GM10248 (cell line): ENCODE measurements at places on chromosomes 7 and 10.
A peak's percentile ranks its signal among the peaks of the same experiment; 100 is the strongest.

DNA sequence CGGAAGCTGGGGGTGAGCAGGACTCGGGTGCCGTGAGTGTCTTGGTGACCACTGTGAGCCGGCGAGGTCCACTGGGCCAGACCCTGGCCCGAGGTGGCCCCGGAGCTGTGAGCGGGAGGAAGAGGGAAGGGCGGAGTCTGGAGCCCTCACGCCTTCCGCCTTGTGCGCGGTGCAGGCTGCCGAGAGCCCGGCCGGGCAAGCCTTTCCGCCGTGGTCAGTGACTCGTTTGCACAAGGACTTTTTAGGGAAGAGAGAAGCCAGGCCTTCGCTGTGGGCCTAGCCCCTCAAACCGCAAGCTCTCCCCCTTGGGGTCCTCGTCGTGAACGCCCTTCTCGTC lies 40.9 kb upstream of the ZNF32 start:
- peak; percentile 68 for DNase-seq

DNA sequence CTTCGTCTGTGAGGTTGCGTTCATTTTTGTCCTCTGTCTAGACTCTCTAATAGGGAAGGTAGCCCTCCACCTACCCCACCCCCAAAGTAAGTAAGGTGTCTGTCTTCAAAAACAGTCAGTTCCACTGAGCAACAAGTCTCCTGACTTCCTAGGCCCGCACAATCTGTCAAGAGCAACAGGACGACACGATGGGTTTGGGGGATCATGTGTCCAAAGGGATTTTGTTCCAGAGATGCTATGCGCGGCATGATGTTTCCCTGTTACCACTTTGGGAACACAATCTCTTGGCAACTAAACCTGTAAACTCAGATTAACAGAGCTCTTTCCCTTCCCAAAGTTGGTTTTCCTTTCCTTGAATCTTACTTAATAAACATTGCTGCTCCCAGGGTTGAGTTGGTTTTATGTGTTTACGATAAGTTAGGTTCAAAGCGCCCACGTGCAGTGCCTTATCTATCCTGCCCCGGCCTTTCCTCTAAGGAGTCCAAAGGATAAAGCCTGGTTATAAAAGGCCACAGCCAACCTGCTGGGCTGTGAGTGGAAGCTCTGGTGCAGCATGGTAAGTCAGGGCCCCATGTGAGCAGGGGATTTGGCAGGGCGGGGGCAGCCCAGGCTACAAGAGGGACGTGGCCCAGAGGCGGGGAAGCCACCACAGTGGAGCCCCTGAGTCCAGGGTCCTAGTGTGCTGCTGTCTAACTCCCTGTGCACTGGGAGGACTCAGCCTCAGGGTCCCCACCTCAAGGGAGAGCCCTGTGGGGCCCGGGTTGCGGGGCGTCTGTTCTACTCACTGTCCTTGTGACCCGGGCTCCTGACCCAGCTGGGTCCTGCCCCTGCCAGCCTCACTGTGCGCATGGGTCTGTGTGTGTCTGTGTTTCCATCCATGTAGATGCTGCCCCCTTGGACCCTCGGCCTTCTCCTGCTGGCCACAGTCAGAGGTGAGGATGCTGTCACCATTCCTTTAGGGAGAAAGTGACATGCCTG lies at the start of gene PNLIPRP2:
Gene PNLIPRP2, plus strand, starts transcription at position 531 of the 978 bp plus-strand sequence.
- DNase-seq = no peak

GRCh38 chr7:20403331-20403730 lies 72.6 kb downstream of the ITGB8 start:
- DNase-seq = no peak

DNA sequence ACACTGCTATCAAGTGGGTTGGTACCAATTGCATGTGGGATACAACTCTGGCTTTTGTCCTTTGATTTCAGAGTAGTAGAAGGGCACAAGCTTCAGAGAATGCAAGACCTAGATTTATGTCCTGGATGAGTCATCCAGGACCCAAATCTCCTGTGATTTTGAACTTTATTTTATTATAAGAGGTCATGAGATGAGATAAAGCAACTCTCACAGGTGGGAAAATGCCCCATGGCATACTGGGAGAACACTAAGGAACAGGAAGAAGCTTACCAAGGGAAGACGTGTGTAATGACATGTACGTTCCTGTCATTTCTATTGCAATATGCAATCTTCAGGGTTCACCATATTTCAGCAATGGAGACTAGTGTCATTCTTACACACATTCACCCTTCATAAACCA lies 966 bp downstream of the MALRD1 start:
- no peak for DNase-seq

- no peak for DNase-seq
These were observed 25.6 kb downstream of the CDK14 start for GRCh38 chr7:90621747-90622140.

DNA sequence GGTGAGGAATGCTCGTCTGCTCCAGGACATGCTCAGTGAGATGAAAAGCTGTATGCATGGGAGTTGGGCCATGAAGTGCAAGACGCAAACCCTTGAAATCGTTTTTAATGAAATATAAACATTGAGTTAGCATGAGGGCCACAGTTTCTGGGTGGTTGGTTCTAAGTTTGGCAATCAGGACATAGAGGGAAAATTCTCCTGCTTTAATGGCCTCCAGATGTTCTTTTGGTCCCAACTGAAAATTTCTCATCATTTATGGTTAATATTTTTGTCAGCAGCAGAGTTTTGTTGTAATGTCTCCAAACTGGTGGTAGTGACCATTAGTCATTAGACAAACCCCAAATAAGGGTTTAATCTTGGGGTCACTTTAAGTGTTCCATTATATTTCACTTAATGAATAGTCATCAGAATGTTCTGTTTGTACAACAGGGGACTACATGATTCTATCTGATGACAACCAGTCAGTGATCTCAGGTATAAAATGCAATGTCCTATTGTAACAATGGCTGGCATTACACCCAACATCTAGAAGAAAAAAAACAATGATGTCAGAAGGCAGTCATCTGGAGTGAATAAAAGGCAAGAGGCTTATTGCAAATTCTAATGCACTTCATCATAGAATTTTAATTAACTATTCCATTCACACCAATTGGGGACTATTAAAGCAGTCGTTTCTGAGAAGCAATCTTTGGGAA lies 197.4 kb downstream of the JCAD start:
- DNase-seq = no peak

DNA sequence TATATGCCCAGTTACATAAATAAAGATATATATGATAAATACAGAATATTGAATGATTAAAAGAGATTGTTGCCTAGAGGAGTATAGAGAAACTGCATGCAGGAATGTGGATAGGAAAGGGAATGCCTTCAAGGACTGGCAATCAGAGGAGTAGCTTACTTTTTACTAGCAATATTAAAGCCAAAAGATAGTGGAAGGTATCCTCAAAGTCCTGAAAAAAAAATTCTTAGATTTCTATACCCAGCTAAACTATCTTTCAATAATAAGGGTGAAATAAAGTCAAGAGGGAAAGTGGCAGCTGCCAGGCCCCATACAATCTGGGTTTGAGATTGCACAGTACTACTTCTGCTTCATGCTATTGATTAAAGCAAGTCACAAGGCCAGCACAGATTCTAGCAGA lies 733.2 kb downstream of the GATA3 start:
- DNase-seq = no peak

GRCh38 chr7:149813254-149814035 lies 24.7 kb upstream of the ZNF862 start:
- no peak for DNase-seq

GRCh38 chr10:6446711-6447110 lies 133.4 kb downstream of the PRKCQ start:
- no peak for DNase-seq

GRCh38 chr7:107711301-107711700 lies 32.6 kb upstream of the CBLL1 start:
- DNase-seq = no peak

DNA sequence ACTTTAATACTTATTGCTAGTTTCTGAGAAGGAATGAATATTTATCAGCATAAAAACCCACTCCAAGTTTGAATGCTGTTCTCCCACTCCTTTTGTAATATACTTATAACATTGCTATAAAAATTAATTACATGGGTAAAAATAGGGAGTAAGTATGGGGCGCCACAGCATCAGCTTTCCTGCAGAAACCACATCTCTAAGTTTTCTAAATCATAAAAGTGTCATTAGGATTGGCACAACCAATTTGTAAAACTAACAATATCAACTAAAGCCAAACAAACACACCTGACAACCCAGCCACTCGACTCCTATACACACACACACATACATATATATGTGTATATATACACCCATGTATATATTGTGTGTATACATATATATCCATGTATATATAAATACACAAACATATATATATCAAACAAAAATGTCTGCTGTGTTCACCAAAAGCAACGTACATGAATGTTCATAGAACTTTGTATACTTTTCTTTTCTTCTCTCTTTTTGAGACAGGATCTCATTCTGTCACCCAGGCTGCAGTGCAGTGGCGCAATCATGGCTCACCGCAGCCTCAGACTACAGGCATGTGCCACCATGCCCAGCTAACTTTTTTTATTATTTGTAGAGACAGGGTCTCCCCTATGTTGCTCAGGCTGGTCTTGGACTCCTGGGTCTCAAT lies 14.8 kb upstream of the LRRC17 start:
- DNase-seq = no peak

GRCh38 chr10:122141821-122142640 lies 129.1 kb upstream of the BTBD16 start:
- no peak for DNase-seq

GRCh38 chr7:157079116-157079515 lies 59.6 kb upstream of the UBE3C start:
- no peak for DNase-seq

GRCh38 chr7:21412410-21412851 lies 15.5 kb upstream of the SP4 start:
- DNase-seq = peak; percentile 49

DNA sequence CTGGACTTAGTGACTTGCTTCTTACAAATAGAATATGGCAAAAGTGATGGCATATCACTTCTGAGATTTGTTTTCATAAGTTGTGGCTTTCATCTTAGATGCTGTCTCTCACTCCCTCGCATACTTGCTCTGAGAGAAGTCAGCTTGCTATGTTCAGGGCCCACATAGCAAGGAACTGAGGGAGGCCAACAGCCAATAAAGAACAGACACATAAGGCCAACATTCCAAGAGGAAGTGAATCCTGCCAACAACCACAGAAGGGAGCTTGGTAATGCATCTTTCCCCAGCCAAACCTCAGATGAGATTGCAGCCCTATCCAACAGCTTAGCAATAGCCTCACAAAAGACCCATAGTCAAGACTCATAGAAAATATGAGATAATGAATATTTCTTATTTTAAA lies 39.2 kb upstream of the DMTF1 start:
- no peak for DNase-seq

- no peak for DNase-seq
These were observed 102.5 kb downstream of the FGFR2 start for GRCh38 chr10:121495719-121496118.

DNA sequence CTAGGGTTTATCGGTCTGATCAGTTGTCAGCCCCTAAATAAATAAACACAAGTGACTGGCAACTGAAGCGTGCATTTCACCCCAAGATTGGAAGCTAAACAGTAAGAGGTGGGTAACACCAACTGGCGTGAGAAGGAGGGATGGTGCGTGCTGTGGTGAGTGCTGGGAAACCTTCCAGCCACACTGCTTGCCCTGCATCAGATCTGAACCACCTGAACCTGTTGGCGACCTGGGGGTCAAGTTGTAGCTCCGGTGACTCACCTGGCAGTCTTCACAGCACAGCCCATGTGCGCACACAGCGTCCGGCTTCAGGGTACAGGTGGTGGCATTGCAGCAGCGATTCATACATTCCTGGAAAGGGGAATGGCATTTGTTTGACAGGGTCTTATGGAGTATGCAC lies 170.1 kb downstream of the FANK1 start:
- DNase-seq = no peak

- no peak for DNase-seq
These were observed 60.1 kb upstream of the ELN start for GRCh38 chr7:73967832-73968290.

DNA sequence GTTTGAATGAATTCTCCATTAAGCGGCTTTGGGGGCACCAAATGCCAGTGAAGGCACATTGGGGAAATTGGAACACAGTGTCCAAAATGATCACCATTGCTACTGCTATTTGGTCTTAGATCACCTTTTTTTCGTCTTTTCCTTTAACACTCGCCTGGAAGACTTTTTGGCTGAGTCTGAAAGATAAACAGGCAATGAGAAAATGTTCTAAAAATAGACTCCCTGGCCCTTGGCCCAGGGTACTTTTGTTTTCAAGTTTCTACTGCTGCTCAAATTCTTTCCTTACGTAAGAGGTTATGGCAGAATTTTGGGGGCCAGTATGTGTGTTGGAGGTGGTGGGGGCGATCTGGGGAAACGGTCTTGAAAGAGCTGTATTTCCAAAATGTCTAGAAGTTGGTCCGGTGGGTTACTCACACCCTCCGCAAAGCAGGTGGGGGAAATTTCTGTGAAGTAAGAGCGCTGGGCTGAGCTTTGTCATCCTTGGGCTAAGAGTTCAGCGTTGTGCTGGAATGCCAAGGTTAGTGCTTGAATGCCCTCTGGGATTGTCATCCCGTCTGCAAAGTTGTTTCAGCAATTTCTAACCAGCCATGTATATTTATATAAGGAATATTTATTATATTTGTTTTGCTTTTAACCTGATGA lies 1.3 kb upstream of the ITPRIP start:
- no peak for DNase-seq

DNA sequence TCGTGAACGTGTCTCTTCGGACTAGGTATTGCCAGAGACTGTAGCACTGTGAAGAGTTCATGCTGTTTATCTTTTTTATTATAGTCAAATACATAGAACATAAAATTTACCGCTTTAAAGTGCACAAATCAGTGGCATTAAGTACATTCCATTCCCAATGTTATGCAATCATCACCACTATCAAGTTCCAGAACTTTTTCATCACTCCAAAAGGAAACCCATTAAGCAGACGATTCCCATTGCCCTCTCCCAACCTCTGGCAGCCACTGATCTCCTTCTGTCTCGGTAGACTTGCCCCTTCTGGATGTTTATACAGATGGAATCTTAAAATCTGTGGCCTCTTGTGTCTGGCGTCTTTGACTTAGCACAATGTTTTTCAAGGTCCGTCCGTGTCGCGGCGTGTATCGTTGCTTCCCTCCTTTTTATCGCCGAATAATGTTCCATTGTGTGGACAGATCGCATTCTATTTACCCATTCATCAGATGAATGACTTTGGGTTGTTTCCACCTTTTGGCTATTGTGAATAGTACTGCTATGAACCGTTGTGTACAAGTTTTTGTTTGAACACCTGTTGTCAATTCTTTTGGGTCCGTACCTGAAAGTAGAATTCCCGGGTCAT lies 2.7 kb downstream of the PROSER2 start:
- no peak for DNase-seq

GRCh38 chr10:20688797-20689544 lies 208.1 kb downstream of the NEBL start:
- DNase-seq = no peak
